Stimulated activated CD4-positive, alpha-beta T cell treated with anti-CD3 and anti-CD28 coated beads, Interleukin-12 subunit alpha, Interleukin-12 subunit beta, amount 100 ng/mL, for 24 hours (primary cell): ENCODE measurements at places on chromosomes 2 and 18.
A peak's percentile ranks its signal among the peaks of the same experiment; 100 is the strongest.

DNA sequence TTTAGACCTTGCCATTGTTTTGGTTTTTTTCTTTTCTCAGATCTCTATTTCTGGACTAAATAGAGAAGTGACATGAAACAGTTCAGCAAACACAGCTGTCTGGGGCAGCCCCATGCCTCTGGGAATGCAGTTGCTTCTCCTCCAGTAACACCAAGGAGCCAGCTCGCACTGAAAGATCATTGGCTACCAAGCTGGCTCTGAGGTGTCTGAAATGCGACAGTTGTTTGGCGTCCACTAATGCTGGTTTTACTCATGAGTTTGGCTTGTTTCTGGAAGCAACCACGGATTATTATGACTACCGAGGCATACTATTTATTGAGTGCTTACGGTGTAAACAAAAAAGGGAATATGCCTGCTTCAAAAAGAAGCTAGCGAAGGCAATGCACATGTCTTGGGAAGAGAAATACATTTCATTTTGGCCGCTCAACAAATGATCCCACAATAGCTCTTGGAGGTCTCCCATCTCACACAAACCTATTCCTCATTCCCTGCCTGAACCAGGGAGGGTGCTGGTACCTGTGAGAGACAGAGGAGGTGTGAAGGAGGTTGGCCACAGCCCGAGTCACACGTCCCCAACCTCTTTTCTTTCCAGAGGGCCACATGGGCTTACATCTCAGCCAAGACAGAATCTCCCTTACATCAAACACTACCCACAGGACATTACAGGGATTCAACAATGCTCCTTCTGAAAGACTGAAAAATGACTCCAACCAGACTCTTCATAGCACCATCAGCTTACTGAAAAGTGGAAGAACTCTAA lies 37.5 kb upstream of the NEB start:
- DNase-seq = no peak

DNA sequence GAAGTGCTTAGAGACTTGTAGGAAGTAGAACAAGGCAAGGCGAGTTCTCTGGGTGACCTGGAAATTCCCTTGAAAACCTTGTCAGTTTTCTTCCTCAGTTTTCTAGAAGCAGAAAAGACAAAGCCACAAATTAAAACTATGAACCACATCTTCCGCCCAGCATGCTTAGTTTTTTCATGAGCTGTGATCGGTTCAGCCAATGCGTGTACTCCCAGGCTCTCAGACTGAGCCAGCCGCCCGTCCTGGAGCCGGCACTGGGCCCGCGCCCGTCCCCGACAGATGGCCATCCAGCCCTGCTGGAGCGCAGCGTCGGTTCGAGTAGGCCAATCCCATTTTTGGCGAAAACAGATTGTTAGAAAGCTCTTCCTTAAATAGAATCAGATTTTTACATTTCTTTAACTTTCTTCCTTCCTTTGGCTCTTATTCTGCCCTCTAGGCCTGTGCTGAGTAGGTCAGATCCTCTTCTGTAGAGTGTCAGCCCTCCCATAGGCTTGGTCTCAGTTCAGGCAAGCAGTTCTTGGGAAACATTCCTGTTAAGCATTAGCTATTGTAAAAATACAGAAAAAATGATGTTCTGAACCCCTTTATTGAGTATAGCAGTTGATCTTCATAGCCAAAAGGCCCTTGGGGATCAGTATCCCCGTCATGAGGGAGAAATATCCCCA lies 112.5 kb downstream of the NCK2 start:
- no peak for DNase-seq

GRCh38 chr18:79117385-79117784 lies 48.2 kb downstream of the ATP9B start:
- no peak for DNase-seq

- DNase-seq = no peak
These were observed 67.6 kb upstream of the MCFD2 start for GRCh38 chr2:46983065-46983801.

DNA sequence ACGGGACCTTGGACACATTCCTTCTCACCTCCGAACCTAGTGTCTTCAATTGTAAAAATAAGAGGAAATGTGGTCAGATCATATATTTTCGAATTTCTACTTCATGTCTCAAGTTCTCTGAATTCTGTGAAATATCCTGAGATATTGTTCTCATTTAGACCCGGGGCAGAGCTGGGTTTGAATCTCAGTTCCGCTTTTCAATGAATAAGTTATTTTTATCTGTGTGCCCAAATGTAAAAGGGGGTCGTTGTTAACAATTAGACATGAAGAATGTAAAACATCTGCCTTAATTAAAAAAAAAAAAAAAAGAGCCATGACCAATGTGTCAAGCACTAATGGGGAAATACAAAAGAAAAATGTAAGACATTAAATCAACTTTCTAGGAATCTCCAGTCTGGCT lies 48.9 kb upstream of the BCL11A start:
- DNase-seq = no peak

- DNase-seq = no peak
These were observed 159.2 kb upstream of the SCN7A start for GRCh38 chr2:166653185-166653813.

DNA sequence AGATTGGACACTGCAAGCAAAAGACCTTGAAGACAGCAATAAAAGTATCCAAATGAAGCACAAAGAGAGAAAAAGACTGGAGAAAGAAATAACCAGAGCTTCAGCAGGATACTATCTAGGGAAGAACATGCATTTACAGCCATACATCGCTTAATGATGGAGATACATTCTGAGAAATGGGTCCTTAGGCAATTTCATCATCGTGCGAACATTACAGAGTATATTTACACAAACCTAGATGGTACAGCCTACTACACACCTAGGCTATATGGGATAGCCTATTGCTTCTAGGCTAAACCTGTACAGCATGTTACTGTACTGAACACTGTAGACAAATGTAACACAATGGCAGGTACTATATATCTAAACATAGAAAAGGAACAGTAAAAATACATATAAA lies 11.9 kb downstream of the OLA1 start:
- no peak for DNase-seq

DNA sequence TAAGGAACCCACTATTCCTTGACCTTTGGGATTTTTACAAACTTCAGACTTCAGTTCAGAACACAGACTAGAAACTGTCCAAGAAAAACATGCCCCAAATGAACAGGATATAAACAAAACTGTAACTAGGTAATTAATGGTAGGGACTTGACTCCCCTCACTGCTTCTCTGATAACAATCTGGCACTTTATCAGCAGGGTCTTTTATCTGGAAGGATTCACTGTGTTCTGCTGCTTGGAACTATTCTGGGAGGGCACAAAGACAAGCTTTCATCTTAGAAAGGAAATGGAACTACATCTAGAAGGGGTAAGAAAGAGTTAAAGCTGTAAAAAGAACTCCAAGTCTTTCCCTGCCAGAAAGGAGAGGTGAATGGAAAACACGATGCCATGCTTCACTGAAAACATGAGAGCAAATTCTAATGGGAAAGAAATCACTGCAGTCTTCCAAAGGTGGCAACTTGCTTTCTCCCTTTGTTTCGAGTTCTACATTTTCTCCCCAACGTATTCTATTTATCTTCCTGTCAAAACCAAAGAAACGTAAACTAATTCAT lies 181.2 kb downstream of the THADA start:
- no peak for DNase-seq

GRCh38 chr2:28389399-28390240 lies 3.0 kb upstream of the FOSL2 start:
- DNase-seq = no peak

GRCh38 chr2:23565814-23566213 lies 180.8 kb downstream of the KLHL29 start:
- DNase-seq = no peak

DNA sequence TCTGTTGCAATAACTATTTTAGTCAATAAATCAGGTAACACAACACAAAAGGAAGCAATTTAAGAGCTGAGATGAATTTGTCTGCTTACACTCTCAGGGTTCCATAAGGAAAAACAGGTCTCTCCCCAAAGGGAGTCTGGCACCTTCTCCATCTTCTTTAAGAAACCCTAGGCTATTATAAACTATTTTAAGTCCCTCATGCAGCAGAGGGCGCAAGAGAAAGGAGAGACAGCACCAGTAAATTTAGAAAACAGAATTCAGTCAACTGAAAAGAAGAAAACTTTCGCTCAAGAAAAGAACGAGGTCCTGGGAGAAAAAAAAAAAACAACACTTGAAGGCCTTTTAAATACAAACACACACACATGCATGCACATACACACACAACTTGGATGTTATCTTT lies 19.1 kb downstream of the SULT1C4 start:
- DNase-seq = no peak

GRCh38 chr2:64700133-64700809 lies 46.6 kb upstream of the SERTAD2 start:
- DNase-seq = no peak

- DNase-seq = no peak
These were observed 29.3 kb downstream of the COL6A3 start for GRCh38 chr2:237384672-237385020.

DNA sequence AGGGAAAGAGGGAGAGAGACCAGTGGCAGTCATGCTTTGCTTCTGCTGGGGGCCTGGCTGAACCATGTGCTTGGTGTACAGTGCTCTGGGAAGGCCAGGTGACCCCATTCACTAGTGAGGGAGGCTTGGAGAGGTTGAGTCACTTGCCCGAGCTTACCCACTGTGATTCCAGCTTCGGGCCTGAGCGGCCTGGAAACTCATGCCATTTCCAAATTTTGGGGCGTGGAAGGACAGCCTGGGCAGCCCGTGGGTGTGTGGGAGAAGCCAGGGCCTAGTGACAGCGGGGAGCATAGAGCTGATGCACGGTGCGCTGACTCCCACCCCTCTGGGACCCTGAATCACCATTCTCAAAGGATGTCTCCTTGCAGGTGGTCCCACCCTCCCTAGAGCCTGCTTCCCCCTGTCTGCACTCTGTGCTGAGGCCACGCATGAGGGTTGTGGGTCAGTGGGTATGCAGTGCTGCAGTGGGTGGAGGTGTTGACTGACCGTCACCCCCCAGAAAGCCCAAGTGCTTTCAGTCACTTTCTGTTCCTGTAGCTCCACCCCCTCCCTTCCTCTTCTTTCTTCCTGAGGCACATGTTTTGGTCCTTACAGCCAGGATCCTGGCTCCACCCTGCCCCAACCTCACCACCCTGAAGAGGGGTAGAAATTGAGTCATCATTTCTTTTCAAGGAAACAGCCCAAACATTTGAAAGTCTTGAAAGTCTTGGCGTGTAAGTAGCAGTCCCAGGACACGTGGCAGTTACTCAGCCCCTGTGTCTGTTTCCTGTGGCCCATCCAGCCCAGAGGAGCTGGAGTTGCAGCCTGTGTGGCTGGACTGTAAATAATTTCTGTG lies 69.3 kb upstream of the MCFD2 start:
- peak; percentile 43 for DNase-seq
